ENCODE measurements at places on chromosomes 1 and 21.
A peak's percentile ranks its signal among the peaks of the same experiment; 100 is the strongest.

DNA sequence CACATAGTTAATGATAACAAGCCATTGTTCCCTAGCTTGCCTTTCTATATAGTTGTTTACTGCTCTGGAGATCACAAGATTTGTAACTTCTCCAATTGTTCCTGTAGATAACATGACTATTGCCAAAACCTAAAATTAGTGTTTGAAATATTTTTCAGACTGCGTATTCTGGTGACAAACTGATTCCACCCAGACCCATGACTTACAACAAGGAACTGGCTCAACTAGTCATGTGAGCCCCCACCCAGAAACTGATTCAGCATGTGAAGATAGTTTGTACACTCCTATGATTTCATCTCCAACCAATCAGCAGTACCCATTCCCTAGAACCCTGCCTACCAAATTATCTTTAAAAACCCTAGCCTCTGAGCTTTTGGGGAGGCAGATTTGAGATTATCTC is 131.4 kb upstream of the BCL9 start:
- no peak for DNase-seq

DNA sequence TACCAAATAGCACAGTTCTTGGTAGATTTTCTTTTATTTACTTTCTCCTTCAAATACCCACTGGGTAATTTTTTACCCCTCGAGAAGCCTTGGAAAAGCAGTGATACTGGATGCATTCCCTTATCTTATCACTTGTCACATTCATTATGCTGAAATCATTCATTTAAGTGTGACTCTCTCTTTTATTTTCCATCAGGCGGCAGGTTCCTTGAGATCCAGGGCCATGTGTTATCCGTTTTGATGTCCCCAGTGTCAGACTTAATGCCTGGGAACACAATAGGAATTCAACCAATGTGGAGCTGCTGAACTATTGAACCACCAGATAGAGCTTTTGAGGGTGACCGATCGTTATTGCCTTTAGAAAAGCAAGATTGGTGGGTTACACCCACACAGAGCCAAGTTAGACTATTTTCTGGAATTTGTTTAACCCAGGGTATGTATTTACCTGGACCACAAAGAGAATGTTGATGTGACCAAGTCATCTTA is 51.5 kb upstream of the ATP5PO start:
- DNase-seq = no peak

GRCh38 chr1:12654004-12654567 is 10.2 kb downstream of the AADACL4 start:
- no peak for DNase-seq

- DNase-seq = no peak
Observed at GRCh38 chr1:45666836-45667235, 19.5 kb downstream of the GPBP1L1 start.

GRCh38 chr21:31515253-31515652 is 144.2 kb upstream of the SOD1 start:
- DNase-seq = no peak

GRCh38 chr1:185349556-185349955 is 32.5 kb upstream of the IVNS1ABP start:
- no peak for DNase-seq

DNA sequence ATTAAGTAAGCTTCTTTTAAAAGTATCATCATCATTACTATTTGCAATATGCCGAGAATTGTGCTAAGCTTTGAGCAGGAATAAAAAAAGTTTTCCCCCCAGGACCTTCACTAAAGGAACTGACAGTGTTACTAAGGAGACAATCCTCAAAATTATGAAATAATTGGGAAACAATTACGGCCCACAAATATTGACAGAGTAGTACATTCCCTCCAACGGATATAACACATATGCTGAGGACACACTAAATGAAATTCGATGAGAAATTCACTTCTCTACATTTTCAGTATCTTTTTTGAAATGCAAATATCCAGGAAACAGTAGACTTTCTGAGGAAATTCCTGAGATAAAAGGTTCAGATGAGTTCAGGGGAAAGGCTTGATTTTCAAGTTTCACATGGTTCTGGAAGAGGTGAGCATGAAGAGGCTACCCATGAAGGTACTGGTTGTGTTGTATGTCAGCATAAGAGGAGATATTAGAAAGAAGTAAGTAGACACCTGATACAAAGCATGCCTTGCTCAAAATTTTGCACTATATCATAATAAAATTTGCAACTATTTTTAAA is 171.2 kb upstream of the NR5A2 start:
- no peak for DNase-seq

- DNase-seq = no peak
Observed at GRCh38 chr1:36612881-36613280, 130.2 kb upstream of the CSF3R start.

GRCh38 chr21:44381874-44382273 is 28.5 kb downstream of the TRPM2 start:
- DNase-seq = no peak

- DNase-seq = peak; percentile 73
Observed at GRCh38 chr21:45478115-45478801, 64.0 kb downstream of the SLC19A1 start.

- no peak for DNase-seq
Observed at GRCh38 chr1:96346719-96347118, 374.9 kb upstream of the PTBP2 start.

- no peak for DNase-seq
Observed at GRCh38 chr1:93033029-93033428, 46.1 kb upstream of the MTF2 start.

- DNase-seq = peak; percentile 83
Observed at GRCh38 chr1:24966724-24967346, 36.8 kb upstream of the RUNX3 start.

- DNase-seq = no peak
Observed at GRCh38 chr1:6614929-6615785, 1.6 kb downstream of the PHF13 start.

DNA sequence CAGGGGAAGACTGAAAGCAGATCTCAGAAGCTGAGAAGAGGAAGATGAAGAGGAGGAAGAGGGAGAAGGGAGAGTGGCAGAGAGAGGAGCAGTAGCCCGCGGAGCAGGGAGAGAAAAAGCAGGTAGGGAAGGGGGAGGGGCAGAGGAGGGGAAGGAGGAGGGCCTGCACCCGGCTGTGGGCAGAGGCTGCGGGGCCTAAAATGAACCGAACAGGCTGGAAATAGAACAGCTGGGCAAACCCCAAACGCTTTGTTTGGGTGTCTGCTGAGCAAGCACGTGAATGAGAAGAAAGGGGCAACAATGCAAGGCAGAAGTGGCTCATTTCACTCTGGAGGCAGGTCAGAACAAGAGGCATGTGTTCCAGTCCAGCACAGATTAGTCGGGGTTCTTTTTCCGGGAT is 33.5 kb downstream of the KCNC4 start:
- DNase-seq = no peak

- no peak for DNase-seq
Observed at GRCh38 chr1:27057389-27057788, 44.7 kb upstream of the TENT5B start.

All from stimulated activated CD8-positive, alpha-beta memory T cell treated with anti-CD3 and anti-CD28 coated beads, Interleukin-2, amount 100 ng/mL, for 48 hours (primary cell).